Stimulated activated CD8-positive, alpha-beta memory T cell treated with anti-CD3 and anti-CD28 coated beads, Interleukin-4, amount 100 ng/mL, for 4 hours (primary cell): ENCODE measurements at places on chromosomes 4 and X.

GRCh38 chrX:15274946-15275345 lies 5.1 kb upstream of the ASB9 start:
- no peak for DNase-seq

GRCh38 chr4:125948021-125948420 lies 633.3 kb downstream of the FAT4 start:
- no peak for DNase-seq

DNA sequence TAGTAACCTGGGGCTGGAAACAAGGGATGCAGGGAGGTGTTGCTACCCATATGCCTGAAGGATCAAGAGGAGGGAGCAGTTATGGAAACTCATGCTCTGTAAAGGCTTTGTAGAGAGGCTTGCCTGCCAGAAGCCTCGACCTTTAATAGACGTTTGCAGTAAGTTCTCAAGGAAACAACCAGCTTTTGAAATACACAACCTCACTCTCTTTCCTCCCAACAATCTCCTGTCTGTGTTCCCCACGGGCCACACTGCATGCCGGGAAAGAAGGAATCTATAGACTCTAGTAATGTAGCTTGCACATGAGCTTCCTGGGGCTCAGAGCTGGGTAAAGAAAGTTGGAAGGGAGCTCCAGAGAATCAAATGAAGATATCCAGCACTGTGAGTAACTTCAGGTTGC lies 101.6 kb upstream of the PACRGL start:
- DNase-seq, result no peak

DNA sequence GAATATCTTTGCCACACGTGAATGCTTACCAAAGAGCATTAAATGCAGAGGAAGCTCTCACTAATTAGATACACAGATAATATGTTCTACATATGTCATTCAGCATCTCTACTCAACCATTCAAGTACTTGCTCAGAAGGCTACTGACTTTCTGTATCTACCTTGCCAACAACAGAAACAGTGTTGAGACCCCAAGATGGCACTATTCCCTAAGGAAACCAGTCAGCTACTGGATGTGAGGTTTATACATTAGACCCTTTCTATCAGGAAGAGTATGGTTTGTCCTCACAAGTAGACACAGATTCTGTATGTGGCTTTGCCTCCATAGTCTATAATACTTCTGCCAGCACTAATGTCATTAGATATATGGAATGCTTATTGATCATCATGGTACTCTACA lies 443.9 kb upstream of the INTU start:
- DNase-seq, result no peak

DNA sequence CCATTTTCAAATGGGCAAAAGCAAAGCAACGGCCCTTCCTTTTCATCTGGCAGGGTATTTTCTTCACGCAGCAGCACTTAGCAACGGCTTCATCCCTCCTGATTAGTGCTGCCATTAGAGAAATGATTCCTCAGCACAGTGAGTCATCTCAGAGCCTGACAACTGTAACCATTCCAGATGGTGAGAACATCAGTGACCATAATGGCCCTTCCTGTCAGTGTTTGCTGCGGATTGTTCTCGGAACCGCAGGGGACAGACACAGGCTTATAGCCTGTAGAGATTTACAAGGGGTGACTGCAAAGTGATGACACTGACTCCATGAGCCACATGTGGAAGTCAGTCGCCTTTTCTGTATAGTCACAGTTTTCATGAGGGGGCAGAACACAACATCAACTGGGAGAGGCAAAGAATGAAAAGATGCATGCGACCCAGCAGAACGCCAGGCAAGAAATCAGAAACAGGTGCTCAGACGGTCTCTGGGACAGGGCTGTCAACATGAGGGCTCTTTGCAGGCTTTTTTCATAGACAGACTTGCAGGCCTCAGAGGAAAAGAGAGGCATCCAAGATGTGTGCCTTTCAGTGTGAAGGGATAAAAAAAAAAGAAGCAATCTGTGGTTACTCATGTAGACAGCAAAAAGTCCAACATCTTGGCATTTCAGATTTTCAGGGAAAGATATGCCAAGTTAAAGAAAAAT lies 69.9 kb upstream of the FBXW7 start:
- no peak for DNase-seq

DNA sequence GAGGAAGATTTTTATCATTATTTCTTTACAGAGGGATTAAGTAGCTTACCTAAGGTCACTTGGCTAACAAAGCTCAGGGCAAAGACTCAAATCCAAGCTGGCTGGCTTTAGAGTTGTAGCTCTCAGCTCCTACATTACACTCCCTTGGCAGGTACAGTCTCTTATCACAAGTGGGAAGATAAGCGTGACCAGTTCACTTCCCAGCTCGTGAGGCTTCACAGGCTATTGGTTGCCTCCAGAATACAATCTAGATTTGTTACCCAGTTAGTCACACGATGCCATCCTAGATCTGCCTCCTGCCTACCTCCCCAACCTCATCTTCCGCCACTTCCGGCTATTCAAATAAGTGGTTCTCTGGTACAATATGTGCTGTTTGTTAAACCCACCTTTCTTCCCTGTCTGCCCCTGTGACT lies 3.7 kb downstream of the MMRN1 start:
- DNase-seq, result no peak

GRCh38 chr4:183755596-183755995 lies 96.5 kb downstream of the TRAPPC11 start:
- no peak for DNase-seq

DNA sequence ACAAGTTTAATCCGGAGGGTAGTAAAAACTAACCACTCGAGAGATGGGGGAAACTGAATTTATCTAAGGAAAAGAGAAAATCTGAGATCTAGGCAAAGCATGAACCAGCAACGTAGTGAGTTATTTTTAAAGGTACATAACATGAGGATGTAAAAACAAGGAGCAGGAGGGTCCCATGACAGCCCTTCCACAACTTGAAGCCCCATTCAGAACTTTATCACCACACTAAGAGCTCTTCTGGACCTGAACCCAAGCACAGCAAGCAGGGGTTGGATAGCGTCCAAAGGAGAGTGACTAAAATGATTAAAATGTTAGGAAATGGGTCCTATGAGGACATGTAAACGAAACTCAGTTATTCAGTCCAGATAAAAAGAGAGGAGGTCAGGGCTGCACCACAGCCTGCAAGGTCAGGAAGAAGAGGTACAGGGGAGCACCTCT lies 16.2 kb downstream of the SH3RF1 start:
- no peak for DNase-seq
